ENCODE measurements at places on chromosomes 1 and 21.

DNA sequence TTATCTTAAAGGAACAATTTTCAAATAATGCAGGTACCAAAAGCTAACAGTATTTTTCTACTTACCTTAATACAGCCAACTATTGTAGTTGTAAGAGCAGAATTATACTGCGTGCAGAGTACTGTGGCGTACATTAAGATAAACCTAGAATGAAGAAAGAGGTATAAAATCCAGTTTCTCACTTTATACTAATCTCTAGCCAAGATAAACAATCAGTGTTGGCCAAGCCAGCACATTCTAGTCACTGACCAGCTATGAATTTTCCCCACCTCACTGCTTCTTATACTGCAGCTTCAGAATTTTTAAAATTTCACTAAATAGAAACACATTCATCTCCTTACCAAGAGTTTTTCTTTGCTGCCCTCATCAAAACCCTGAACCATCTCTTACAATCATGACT lies 33.6 kb downstream of the SLC35D1 start:
- DNase-seq = no peak

DNA sequence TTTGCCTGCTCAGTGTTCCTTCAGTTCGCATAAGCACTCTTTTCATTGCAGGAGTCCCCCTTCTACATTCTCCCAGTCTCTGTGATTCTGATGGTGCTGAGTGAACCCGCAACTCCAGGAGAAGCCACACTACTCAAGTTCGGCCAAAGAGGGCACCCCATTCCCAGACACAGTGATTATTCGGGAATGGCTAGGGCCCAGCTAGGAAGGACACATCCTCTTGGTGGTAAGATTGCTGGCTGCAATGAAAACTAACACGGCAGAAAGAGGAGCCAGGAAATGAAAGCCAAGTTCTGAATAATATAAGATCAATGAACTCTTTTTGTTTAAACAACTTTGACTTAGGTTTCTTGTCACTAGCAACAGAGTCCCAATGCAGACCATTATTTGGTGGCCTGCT lies 14.9 kb downstream of the CREG1 start:
- no peak for DNase-seq

DNA sequence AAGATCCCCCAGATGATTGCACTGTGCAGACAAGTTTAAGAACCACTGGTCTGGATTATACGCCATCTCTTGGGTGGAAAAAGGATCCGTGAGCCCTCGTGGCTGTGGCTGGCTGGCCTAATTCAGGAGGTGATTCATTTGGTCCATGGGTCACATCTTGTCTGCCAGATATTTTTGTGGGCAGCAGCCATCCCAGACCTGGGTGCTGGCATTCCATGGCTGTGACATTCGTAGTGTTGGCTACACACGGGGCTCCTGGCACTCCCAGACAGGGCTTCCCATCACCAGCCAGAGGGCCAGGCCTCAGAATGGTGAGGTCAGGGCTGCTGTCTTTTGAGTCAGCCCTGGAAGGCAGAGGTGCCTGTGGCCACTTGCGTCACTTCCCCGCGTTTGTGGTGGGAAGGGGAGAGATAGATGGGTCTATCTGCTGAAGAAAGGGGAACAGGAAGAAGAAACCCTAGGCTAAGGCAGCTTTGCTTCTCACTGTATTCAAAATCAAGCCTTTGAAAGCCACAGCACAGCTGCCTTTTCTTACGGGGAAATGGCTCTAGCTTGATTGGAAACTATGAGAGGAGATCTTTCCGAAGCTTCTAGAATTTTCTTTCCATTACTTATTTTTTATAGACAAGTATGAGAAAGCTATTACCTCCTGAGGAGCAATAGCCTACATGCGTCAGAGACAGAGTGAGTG lies 32.4 kb downstream of the EIF2D start:
- peak; percentile 97 for DNase-seq

- DNase-seq = peak; percentile 41
Measured at GRCh38 chr1:45299981-45300668, 26.6 kb upstream of the HPDL start.

DNA sequence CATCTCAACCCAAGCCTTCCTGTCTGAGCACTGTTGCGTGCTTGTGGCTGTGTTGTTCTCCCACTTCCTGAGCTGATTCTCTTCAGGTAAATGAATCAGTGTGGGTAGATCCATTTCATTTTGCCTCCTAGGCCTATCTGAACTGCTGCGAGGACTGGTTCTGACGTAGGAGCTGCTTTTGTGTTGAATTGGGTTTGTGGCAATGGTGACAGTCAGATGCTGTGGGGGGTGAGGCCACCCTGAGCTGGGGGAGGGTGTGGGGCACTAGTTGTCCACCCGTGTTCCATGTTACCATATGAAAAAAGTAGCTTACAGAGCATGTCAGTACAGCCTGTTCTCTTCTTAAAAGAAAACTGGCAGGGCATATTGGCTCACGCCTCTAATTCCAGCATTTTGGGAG lies 81.5 kb downstream of the MRPS6 start:
- no peak for DNase-seq

GRCh38 chr1:204647114-204647804 lies 38.3 kb downstream of the LRRN2 start:
- no peak for DNase-seq

- DNase-seq = peak; percentile 52
Measured at GRCh38 chr1:213296558-213296957, 245.5 kb downstream of the RPS6KC1 start.

DNA sequence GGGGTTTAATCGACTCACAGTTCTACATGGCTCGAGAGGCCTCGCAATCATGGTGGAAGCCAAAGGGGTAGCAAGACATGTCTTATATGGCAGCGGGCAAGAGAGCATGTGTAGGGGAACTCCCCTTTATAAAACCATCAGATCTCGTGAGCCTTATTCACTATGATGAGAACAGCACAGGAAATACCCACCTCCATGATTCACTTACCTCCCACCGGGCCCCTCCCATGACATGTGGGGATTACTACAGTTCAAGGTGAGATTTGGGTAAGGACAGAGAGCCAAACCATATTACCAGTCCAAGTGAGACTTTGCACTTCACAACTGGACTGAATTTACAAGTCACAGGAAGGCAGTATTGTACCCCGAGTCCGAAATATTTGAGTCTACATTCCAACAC lies 73.9 kb upstream of the ANGPTL1 start:
- no peak for DNase-seq

DNA sequence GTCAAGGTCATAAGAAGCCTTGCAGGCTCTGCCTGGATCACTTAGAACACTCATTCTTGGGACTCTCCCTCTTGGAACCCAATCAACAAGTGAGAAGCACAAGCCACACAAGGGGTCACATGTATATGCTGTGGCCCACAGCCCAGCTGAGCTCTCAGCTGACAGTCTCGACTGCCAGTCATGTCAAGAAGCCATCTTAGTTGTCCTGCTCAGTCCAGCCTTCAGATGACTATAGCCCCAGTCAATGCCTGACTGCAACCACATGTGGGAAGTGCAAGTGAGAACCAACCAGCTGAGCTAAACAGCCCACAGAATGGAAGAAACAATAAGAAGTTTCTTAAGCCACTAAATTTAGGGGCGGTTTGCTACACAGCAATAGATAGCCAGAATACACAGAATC lies 356.0 kb downstream of the KCNH1 start:
- no peak for DNase-seq

GRCh38 chr1:28196330-28196729 lies 19.8 kb upstream of the PTAFR start:
- DNase-seq = no peak

- no peak for DNase-seq
Measured at GRCh38 chr1:21188235-21188634, 11.5 kb upstream of the EIF4G3 start.

DNA sequence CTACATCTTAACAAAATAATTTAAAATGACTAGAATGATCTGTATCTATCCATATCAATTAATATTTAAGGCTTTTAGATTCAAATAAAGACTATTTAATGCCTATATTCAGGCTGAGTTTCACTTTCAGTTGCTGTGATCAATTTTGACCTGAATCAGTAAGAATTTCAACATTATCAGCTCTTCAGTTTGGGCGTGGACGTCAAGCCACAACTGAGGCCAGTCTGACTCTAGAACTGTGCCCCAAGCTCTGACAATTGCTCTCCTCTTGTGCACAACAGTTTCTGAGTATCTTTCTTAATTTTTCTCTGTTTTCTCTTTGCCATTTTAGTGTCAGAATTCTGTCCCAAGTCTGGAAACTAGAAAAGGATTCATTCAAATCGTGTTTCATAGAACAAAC lies 1095.5 kb downstream of the PLA2G4A start:
- DNase-seq = no peak

- no peak for DNase-seq
Measured at GRCh38 chr1:152995842-152996241, 5.7 kb upstream of the SPRR3 start.

DNA sequence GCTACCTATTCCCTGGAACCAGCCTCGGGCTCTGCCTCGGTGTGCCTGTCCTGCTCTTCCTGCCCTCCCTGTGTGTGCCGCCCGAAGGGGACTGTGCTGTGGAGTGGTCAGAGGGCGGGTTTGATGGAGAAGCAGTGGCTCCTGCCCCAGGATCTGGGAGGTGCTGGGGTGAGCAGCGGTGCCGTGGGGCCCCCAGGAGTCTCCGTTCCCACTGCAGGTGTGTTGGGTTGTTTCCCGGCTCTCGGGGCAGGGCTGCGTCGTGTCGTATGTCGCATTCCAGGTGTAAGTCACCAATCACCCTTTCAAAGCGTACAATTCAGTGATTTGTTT lies 32.6 kb upstream of the TTC34 start:
- DNase-seq = no peak

- no peak for DNase-seq
Measured at GRCh38 chr1:36766481-36766880, 267.8 kb downstream of the GRIK3 start.

GRCh38 chr21:46666941-46667740 lies 31.7 kb downstream of the PRMT2 start:
- DNase-seq = no peak

DNA sequence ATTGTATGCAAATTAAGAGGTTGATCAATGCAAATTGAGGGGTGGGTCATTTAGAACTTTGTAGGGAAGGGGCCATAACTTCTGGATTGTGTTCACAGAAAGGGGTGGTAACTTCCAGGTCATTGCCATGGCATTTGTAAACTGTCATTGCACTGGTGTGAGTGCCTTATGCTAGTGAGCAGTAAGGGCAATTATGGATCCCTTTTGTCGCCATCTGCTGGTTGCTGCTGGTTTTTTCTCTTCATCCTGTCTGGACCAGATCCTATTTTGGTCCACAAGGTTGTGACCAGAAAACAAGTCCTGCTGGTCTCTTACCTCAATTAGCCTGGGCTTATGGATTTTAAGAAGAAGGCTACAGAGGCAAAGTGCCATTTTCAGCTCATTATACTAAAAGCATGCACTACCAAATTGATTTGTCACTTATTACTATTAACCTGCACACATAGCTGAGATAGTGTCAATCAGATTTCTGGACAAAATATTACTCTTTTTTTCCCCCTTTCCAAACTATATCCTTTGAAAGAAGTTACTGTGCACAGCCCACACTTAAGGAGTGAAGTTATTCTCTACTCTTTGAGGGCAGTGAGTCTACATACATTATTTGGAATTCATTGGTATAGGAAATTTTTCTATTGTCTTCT lies 196.2 kb downstream of the ZC3H11B start:
- DNase-seq = no peak

DNA sequence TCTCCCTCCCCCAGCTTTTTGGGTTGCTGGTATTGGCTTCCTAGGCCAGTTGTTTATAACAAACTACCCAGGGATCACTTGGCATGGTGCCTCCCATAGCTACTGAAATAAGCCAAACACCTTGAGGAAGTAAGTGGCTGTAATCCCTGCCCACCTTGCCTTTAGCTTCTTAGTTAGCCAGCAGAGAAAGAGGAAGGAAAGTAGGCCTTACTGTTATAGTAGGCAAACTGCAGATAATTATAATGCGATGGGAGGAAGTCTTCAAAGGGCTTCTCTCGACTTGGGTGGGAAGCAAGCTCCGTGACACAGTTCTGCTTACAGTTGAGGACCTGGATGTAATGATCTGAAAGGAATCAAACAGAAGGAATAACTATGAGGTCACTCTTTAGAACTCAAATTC lies 8.2 kb downstream of the P3H1 start:
- no peak for DNase-seq

GRCh38 chr1:230507236-230507635 lies 81.1 kb upstream of the PGBD5 start:
- no peak for DNase-seq

GRCh38 chr1:21492356-21492625 lies 16.9 kb upstream of the ALPL start:
- DNase-seq = no peak

GRCh38 chr1:94095112-94095637 lies 25.8 kb downstream of the ABCA4 start:
- DNase-seq = no peak

- DNase-seq = no peak
Measured at GRCh38 chr1:21952786-21953520, 15.8 kb upstream of the HSPG2 start.

- no peak for DNase-seq
Measured at GRCh38 chr1:66315671-66316070, 218.3 kb upstream of the SGIP1 start.

DNA sequence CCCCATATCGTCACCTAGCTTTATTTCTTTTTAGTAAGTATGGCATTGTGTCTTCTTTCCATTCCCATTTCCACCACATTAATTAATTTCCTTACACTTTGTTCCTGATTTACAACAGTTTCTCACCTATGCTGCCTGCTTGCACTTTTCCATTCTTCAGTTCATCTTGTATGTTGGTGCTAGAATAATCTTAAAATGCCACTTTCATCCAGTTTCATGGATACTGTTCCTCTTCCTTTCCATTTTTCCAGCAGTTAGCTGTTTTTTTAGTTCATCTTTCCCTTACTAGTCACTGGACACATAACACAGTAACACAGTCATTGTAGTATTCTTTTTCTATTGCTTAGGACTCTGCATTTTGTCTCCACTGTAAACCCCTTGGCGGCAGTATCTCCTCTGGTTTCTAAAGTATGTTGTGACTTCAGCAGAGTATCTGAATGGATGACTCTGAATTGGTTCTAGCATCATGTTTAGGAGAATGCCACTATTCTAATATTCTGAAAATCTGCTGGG lies 2.1 kb downstream of the CDC7 start:
- no peak for DNase-seq

DNA sequence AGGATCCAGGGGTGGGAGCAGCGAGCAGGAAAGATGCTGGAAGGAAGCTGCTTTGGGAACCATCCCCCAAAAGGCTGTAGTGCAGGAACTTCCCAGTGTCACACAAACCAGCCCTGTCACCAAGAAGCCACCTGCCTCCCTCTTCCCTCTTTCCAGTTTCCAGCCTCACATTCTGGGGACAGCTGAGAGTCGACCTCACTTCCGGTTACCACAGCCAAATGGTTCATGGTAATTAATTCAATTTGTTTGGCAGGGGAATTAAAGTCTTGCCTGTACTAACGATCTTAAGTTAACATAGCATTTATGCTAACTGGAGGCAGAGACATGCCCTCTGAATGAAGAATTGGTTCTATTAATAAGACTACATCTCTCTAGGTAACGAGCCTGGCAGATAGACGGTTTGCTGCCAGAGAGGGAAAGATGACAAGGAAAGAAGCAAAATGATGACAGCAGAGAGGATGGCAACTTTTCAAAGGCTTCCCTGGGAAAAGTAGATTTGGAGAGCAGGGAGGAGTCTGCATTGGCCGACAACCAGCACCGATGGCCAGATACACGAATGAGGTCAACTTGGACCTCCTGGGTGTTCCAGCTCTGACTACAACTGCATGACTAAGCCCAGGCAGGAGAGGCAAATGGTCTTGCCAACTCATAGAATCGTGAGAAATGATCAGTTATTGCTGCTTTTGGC lies 64.1 kb downstream of the TMCO4 start:
- DNase-seq = no peak

GRCh38 chr1:25685938-25686665 lies 69.5 kb downstream of the MAN1C1 start:
- DNase-seq = no peak

- no peak for DNase-seq
Measured at GRCh38 chr21:27365394-27365793, 398.5 kb upstream of the ADAMTS5 start.

GRCh38 chr1:228108055-228108690 lies 926 bp downstream of the MRPL55 start:
- no peak for DNase-seq

Measured in GF-D8 (cell line).